ENCODE measurements at places on chromosomes 13 and 19.
A peak's percentile ranks its signal among the peaks of the same experiment; 100 is the strongest.

GRCh38 chr13:23876265-23876664 lies 12.9 kb downstream of the MIPEP start:
- peak; percentile 17 for DNase-seq

DNA sequence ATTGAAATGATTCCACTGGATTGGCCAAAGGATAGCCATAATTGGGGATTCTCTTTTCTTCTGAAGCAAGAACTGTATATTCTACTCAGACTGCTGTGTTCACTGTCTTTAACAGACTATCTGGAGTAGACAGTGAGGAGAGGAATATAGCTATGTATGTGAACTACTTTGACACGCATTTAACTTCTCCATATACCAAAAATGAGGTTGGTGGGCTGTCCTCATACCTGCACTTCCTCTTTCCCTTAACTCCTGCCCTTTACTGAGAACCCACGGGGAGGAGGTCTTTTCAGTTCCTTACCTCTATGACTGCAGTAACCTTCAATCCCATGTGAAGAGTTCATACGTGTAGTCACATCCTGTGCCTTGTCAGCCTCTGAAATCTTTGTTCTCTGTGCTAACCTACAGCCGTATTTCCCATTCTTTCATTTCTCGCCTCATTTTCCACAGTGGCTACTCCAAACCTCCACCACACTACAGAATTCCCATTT lies 305.8 kb downstream of the MTUS2 start:
- peak; percentile 48 for DNase-seq

DNA sequence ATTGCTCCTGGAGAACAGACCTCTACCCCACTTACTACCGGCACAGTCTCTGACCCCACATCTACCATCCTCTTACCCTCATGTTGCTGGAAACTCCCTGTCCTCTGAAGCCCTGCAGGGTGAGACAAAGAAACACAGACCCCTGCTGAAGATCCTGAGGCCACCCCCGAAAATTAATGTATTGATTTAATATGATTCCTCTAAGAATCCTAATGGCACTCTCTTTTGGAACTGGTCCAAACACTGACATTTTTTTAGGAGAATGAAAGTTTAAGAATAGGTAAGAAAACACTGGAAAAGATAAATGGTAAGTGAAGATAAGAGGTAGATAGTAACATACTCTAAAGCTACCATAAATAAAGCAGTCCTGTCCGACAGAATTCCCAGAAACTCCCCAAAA lies 5.3 kb downstream of the DMKN start:
- DNase-seq, result no peak

DNA sequence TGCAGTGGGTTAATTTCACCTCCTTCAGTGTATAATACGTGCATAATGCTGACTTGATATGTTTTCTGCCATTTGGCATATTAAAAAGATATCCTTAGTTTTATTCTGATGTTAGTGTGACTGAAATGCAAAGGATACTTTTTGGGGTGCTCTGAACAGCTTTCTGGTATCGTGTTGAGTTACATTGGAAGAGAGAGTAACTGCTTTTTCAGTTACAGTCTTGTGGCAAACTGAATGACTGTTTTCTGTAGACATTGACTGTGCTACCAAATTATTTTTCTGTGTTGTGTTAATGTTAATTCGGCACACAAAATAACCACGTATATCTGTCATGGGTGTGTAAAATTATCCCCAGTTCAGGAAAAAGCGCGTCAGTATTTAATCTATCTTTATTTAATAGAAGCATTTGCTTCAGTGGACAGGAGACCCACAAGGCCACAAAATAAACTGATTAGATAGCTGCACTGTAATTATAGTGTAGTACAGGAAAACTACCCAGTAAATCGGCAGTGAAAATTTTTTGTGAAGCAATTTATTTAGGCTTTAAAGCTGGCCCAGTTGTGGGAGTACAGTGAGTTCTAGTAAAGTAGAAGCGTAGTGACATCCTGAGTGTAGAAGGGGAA lies 2.5 kb downstream of the URI1 start:
- DNase-seq, result no peak

GRCh38 chr13:28718543-28719226 lies at the start of gene SLC46A3:
Gene SLC46A3, minus strand, starts transcription at chr13:28718970. Its CDS starts 972 bp downstream, at chr13:28717998.
- DNase-seq, result peak; percentile 66

DNA sequence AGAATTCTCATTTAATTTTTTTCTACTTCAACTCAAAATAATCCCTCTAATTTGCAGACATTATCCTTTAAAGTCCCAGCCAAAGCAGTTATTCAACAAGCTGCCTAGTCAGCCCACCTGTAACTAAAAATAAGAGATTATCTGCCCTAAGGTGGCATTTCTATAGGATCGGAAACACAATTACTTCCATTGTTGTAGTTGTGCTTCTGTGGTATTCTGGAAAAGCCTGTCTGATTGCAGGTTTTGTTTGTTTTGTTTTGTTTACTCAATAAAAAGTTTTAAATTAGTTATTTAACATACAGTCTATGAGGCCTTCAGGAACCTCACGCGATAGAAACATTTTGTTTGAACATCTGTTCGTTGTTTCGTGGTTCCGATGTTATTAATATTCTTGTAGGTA lies 101.0 kb downstream of the ZIC5 start:
- no peak for DNase-seq

- no peak for DNase-seq
Observed at GRCh38 chr13:97043302-97043701, 49.0 kb upstream of the OXGR1 start.

DNA sequence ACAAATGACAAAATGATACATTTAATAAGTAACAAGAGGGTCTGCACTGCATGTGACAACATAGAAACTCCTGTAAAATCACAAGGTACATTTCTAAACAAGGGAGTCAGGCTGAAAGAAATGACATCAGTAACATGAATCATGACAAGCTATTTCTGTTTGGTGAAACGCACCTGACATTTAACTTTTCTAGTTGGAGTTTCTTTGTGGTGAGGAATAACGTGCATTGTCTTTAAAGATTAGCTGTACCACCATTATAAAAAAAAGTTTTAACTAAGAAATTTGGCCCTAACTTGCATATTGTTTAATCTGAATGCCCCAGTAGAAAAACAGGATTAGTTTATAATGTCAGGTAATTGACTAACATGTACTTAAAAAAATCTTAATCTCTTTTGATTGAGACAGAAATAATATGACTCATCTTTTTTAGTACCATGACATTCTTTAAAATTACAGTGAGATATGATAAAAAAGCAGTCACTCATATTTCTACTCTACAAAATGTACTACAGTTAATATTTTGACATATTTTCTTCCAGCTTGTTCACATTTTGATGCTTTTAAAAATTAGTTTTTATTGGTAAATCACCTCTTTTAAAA lies 418.2 kb downstream of the KLF12 start:
- no peak for DNase-seq

DNA sequence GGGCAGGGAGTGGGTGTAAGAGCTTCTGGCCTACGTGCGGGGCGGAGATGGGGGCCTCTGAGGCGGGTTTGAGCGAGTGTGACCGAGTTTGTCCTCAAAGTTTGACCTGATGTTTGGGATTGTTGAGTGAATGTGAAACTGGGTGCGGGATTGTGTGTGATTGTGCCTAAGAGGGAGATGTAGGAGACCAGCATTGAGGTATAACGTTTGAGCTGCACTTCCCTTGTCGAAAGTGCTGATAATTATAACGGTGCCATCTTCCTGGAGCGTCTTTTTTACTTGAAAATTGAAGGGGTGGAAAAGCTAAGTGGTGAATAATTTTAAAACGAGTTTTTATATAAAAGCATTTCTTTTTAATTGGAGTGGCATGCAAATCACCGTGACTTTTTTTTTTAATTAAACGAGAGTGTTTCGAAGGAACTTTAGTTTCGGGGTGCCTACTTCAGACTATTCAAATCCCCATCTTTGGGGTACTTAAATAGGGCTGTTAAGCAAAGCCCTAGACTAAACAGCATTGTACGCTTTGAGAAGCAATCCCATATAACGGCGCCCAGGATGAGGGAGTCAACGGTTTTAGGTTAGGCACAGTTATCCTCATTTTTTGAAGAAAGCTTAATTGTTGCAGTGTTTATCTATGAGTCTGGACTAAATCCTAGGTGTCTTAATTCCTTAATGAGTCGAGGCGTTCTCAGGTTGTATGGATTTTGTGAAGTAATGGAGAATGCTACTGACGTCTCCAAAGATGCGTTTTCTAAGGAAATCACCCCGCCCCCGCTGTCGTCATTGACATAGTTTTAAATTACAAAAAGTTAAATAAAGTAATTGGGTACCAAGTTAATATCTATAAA lies 594 bp downstream of the ZNF146 start:
- DNase-seq, result no peak

- DNase-seq, result peak; percentile 66
Observed at GRCh38 chr19:35828692-35829301, 16.2 kb upstream of the PRODH2 start.

DNA sequence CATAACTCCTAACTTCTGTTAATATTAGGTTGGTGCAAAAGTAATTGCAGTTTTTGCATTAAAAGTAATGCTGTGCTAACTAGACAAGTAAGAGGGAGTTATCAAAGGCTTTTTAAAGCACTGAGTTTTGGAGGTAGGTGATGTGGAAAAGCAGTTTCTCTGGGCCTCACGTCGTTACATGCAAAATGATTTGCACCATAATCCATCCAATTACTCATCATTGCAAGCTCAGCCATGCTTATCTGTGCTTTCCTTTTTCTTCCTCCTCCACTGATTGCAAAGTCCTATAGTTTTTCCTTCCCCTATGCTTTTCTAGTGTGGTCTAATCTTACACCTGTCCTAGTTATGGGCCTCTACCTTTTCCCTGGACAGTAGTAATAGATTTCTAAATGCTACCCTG lies 35.4 kb upstream of the INTS6 start:
- no peak for DNase-seq

DNA sequence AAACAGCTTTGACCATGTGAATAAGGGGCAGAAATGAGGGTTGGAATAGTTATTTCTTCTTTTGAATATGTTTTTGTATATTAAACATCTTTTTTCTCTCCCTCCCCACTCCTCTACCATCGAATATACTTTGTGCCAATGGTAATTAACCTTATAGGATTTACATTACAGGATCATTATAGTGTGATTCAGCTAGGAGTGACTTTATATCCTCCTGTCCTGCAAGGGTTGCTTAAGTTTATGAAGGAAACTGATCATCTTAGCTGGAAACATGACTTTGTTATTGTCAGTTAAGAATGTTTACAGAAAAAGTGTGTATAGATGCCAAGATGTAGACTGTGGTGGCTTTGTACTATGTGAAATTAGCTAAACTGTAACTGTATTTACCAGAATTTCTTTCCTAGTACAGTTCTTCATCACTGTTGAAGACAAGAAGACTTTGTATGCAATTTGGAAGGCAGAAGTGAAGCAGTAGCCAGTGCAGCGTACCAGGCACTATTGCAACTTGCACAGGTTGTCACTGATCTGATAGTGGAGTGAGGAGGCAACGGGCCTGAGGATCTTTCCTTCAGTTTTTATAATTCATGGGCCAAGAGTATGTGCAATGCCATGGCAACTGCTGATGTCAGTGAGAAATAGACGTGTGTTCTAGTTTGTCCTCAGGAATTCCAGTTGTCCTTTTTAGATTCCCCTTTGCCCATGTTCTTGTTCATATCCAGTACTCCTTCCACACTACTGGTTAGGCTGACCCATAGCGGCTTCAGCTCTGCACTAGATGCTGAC lies 8.2 kb upstream of the PAN3 start:
- DNase-seq, result no peak

GRCh38 chr13:94620286-94620896 lies 18.7 kb downstream of the GPR180 start:
- DNase-seq, result peak; percentile 35

DNA sequence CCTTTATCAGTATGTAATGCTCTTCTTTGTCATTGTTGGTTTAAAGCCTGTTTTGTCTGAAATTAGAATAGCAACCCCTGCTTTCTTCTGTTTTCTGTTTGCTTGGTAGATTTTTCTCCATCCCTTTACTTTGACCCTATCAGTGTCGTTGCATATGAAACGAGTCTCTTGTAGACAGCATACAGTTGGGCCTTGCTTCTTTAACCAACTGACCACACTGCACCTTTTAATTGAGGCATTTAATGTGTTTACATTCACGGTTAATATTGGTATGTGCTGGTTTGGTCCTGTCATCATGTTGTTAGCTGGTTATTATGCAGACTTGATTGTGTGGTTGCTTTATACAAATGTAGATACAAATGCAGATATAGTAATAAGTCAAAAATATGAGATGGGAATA lies 71.1 kb downstream of the PDS5B start:
- no peak for DNase-seq

DNA sequence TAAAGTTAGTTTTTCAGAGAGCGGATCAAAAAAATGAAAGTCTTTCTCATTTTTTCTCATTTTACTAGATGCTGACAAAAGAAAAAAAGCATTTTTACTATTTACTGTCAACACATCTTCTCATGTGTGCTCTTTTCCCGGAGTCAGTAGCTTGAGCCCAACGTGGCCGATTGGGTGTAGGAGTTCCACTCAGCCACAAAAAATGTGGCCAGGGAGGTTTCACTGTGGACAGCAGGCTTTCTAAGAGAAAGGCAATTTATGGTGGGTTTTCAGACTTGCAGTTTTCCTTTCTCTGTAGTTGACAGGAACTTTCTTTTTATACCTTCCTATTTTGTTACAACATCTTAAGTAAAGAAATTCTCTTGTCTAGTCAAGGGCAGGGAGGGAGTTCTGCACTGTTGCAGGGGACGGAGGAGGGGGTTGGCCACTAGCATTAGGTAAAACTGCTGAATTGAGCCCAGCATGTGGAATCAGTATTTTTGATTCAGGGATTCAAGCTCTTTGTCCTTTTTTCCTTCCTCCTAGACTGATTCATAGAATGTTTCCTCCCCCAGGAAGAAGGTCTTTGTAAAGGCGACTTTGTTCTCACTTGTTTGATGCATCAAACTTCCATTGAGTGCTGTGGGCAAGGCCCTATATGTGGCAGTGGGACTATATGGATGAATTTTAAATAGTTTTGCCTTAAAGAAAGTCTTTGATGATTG lies 123.1 kb downstream of the B3GLCT start:
- no peak for DNase-seq

DNA sequence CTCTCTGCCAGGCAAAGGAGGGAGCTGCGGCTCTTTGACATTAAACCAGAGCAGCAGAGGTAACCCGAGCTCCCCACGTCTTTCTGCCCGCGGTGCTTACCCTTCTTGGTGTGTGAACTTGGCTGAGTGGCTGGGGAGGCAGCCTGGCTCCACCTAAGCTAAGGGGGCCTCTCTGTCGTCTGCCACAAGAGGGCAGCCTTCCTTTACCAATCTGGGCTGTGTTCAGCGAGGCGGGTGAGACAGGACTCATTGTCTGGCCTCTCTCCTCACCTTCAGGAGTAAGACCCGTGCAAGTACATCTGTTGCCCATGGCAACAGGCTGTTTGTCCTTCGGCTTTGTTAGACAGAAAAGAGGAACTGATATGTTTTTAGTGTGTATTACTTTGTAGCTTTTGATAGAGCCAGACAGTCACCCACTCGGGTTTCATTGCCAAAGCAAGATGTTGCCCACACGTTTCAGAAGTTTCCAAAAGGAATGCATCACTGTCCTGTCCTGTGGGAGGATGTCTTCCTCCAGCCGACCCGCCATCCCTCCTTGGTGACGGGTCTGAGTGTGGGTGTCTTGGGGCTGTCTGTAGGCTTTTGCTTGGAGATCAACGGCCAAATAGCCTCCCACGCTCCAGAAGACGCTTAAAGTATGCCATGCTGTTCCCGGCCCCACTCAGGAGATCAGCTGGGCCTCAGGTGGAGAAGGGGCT lies 4.6 kb downstream of the POP4 start:
- peak; percentile 77 for DNase-seq
